K562 (cell line): ENCODE measurements at places on chromosomes 1 and 21.
A peak's percentile ranks its signal among the peaks of the same experiment; 100 is the strongest.

DNA sequence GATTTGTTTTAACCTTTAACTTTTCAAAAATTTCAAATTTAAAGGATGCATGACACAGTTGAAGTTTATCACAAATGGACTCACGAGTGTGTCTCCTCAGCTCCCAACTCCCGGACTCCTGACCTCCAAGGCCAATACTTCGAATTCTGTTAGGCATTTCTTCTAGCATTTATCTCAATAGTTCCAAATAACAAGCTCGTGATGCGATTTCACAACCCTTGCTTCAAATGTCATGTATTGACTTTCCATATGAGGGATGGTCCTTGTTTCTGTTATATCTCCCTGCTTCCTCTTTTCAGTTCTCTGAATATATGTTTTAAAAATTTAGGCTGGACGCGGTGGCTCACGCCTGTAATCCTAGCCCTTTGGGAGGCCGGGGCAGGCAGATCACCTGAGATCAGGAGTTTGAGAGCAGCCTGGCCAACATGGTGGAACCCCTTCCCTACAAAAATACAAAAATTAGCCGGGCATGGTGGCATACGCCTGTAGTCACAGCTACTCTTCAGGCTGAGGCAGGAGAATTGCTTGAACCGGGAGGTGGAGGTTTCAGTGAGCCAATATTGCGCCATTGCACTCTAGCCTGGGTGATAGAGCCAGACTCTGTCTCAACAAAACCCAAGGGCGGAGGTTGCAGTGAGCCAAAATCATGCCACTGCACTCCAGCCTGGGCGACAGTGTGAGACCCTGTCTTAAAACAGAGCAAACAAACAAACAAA lies 52.0 kb upstream of the TINAGL1 start:
- DNase-seq: no peak

- DNase-seq: no peak
These were observed 40.7 kb downstream of the SIPA1L2 start for GRCh38 chr1:232589111-232589811.

GRCh38 chr1:87805666-87806378 lies 477.1 kb downstream of the LMO4 start:
- no peak for DNase-seq

GRCh38 chr1:6777813-6778212 lies 7.4 kb upstream of the CAMTA1 start:
- no peak for DNase-seq

DNA sequence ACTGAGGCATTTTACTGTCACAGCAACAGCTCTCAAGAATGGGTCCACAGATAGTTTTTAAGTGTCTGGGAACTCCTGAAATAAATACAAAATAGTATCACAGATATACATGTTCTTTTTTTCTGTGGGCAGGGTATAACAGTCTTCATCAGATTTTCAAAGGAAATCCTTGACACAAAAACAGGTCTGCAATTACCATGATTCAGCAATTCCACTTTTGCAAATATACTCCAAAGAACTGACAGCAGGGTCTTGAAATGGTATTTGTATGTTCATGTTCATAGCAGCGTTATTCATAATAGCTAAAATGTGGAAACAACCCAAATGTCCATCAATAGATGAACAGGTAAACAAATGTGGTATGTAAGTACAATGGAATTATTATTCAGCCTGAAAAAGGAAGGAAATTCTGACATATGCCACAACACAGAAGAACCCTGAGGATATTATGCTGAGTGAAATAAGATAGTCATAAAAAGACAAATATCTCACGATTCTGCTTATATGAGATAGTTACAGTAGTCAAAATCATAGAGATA lies 85.0 kb downstream of the EPS15 start:
- peak; percentile 29 for DNase-seq

GRCh38 chr1:84412316-84412942 lies 14.1 kb downstream of the DNASE2B start:
- DNase-seq: no peak

DNA sequence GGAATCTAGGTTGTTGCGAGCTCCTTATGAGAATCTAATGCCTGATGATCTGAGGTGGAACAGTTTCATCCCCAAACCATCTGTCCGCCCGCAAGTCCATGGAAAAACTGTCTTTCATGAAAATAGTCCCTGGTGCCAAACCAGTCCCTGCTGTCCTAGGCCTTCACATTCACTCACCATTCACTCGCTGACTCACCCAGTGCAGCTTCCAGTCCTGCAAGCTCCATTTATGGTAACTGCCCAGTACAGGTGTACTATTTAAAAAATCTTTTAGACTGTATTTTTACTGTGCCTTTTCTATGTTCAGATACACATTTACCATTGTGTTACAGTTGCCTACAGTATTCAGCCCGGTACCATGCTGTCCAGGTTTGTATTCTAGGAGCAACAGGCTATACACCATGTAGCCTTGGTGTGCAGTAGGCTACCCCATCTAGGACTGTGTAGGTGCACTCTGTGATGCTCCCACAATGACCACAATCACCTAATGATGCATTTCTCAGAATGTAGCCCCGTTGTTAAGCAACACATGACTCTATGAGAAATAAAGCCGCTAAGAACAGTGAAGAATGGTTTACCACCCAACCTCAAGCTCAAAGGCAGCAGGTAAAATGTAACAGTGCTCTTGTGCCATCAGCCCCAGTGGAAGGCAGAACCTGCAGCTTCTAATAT lies 2.4 kb downstream of the ECHDC2 start:
- DNase-seq: no peak

DNA sequence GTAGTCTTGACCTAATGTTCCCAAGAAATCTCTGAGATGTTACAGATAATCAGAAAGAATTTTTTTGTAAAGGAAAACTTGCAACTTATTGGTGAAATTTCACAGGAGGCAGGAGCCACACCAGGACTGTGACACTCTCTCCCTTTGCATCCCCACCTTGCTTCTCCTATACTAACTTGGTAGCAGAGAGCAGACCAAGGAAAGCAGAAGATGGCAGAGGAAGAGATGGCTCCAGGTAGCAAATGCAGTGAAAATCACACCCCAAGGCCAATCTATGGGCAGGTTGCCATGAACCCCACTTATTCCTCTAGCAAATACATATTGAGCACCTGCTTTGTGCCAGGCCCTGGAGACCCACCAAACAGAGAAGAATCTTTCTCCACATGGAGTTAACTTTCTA lies 303.4 kb upstream of the C1orf174 start:
- DNase-seq: no peak

- no peak for DNase-seq
These were observed 58.5 kb downstream of the SLC25A24 start for GRCh38 chr1:108141621-108142020.

- DNase-seq: no peak
These were observed 115.7 kb downstream of the MAP3K21 start for GRCh38 chr1:233443040-233443760.

DNA sequence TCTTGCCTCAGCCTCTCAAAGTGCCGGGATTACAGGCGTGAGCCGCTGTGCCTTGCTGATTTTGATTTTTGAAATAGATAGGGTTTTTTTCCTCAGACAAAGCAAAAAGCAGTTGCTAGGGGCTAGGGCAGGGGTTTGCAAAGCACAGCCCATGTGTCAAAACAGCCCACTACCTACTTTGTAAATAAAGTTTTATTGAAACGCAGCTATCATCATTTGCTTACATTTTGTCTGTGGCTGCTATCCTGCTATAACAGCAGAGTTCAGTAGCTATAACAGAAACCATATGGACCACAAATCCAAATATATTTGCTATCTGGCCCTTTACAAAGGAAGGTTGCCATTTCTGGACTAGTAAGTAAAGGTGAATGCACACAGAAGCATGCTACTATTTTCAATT lies 44.8 kb downstream of the NUF2 start:
- DNase-seq: no peak

DNA sequence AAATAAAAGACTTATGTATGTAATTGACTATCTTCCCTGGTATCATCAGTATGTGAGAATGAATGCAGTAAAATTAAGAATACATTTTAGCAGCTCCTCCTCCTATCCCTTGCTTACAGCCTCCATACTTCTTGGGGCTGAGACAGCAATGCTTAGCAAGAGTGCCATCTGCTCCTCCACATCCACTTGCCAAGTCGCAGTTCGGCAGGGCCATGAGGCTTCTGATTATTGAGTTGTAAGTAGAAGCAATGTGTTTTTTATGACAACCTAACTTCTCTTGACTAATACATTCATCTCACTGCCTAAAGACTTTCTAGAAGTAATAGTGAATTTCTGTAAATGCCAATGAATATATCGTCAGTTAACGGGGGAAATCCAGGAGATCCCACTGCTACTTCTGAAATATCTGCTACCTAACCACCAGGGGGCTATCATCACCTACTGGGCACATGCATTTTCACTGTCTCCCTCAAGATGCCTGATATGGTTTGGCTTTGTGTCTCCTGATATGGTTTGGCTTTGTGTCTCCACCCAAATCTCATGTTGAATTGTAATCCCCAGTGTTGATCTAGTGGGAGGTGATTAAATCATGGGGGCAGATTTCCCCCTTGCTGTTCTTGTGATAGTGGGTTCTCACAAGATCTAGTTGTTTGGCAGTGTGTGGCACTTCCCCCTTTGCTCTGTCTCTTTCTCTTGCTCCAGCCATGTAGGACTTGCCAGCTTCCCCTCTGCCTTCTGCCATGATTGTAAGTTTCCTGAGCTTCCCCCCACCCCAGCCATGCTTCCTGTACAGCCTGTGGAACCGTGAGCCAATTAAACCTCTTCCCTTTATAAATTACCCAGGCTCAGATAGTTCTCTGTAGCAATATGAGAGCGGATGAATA lies 59.6 kb downstream of the EXTL2 start:
- DNase-seq: peak; percentile 37

- DNase-seq: no peak
These were observed 48.7 kb upstream of the KIF1B start for GRCh38 chr1:10161541-10162290.

GRCh38 chr1:47241114-47242113 lies 9.4 kb upstream of the TAL1 start:
- peak; percentile 71 for DNase-seq

GRCh38 chr1:54299037-54299436 lies 99.1 kb downstream of the MRPL37 start:
- DNase-seq: no peak

DNA sequence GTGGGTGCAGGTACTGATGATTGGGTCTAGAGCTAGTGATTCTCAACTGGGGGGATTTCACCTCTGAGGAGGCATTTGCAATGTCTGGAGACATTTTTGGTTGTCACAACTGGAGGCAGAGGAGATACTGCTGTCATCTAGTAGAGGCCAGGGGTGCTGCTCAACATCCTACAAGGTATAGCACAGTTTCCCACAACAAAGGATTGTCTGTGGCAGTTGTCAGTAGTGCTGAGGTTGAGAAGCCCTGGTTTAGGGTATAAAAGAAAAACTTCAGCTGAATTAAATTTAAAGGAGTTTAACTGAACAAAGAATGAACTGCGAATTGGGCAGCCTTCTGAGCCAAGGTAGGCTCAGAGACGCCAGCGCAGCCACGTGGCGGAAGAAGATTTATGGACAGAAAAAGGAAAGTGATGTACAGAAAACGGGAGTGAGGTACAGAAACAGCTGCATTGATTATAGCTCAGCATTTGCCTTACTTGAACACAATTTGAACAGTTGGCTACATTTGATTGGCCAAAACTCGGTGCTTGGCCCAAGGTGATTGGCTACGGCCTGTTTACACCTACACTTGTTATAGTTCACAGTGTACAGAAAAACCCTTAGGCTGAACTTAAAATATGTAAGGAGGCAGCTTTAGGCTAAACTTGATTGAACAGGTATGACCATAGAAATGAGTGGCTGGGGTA lies 40.4 kb downstream of the MPZL1 start:
- DNase-seq: no peak

- no peak for DNase-seq
These were observed 58.5 kb downstream of the EXTL2 start for GRCh38 chr1:100835866-100836842.

GRCh38 chr1:99456536-99456935 lies 189.4 kb upstream of the PALMD start:
- no peak for DNase-seq

DNA sequence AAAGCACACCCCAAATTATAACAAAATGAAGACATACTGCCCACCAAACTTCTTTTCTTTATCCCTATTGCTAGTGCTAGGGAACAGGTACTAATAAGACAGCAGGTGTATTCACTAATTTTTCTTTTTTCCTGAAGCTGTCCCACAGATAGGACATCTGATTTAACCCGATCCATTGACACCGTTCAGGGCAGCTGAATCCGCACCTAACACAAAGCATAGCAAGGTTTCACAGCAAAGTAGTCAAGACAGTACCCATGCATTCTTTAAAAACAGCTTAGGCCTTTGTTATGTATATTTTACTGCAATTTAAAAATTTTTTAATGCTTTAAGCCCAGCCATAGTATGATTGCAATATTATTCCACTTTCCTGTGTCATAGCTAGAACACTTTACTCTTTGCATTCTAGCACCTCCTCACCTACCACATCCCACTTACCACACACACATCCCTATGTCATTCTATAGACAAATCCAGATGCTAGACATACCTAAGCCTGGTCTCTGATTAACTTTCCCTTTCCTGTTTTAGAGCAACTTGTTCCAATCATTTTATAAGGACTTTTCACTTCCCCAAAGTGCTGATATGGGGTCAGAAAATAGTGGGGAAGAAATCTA lies 40.4 kb downstream of the GATAD2B start:
- no peak for DNase-seq

GRCh38 chr1:91685994-91686393 lies 185.3 kb downstream of the CDC7 start:
- DNase-seq: no peak

DNA sequence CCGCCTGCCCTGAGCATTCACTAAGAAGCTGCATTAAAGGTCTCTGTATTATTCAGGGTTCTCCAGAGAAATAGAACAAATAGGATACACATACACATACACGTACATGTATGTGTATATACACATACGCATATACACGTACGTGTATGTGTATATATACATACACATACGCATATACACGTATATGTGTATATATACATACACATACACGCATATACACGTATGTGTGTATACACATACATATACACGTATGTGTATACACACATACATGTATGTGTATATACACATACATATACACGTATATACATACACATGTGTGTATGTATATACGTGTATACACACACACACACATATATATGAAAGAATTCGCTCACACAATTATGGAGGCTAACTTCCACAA lies 108.9 kb upstream of the BARHL2 start:
- DNase-seq: no peak

DNA sequence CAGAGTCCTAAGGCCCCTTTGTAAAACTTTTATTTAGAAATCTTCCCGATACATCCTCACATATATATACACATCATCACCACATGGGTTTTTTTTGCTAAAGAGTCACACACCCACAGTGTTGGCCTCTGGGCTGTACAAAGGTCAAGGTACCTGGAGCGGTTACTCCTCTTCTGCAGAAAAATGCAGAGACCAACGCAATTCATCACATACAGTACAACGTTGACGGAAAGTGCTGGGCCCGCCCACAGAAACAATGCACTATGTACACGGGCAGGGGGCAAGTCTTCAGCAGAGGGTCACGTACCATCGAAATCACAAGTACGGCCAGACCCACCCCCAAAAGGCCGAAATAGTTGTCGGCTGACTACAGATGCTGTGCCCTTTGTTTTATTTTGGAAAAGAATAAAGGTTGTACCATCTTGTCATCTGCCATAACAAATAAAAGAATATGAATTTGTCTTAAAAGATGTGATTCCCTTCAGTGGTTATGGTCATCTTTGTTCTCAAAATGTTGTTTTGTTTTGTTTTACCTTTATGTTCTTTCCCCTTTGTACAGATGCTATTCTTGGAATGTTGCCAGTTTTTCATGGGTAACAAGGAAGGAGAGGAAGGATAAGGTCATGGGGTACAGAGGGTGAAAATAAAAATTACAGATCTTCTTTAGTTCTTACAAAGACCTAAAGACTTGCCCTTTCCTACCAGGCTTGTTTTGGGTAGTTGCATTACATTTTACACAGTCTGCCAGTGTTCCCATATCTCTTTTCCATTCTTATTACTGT lies 15.6 kb downstream of the TAL1 start:
- no peak for DNase-seq
